ENCODE measurements at places on chromosomes 2 and 18.

DNA sequence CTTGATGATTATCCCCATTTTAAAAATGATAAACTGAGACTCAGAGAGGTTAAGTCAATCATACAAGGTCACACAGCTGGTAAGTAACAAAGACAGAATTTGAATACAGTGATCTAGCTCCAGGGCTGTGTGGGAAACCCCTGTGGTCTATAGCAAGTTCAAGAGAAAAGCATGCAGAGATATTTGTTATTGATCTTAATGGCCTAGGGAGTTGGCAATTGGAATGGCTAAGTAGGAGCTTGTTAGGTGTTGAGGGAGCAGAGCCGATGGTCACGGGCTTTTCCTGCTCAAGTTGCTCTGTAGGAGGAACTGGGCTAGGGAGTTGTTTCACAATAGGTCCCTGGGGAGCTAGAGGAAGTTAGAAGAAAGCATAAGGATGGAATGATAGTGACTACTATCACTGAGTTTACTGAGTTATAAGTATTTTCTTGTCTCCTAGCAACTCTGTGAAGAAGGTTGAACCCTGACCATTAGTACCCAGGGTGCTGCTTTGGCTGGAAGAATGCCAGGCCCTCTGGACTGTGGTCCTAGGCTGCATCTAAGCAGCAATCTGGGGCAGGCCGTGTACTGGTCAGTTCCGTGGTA, 30.0 kb downstream of the RNF125 start:
- DNase-seq, result no peak

DNA sequence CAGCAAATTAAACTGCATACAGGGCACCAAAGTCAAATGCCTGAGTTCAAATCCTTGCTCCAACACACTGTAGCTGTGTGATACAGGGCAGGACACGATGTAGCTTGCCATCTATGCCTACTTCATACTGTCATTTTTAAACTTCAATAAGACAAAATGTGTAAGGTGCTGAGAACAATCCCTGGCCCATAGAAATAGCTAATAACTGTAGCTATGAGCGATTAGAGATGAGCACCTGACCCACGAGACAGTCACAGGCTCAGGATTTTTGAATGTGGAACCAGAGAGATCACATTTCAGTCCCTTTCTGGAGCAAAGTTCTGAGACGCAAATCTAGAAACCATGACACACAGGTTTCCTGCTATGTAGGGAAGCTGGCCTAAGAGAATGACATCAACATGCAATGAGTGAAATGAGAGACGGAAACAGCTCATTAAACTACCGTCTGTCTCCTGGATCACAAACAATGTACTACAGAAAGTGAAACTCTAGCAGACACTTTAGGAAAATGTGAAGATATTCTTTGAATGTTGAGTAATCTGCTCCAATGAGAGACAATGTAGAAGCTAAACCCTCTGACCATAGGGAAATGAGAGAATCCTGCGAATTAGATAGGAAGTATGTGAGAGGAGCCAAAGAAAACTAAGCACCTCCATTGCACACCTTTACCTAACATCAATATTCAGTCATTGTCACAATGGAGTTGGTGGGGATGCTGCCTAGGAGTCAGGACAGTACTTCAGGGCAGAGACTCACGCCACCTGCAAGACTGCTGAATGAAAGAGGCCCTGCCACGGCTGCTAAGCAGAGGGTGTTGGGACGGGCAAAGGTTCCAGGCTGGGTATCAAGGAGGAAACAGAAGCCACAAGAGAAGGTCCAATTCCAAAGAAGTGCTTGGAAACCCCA, 25.5 kb downstream of the B4GALT6 start:
- DNase-seq, result no peak

- no peak for DNase-seq
These were observed at the start of gene KCNJ13 for GRCh38 chr2:232776435-232776834. Gene KCNJ13, minus strand, starts transcription at chr2:232776565. Its CDS starts 5,203 bp downstream, at chr2:232771362.

- no peak for DNase-seq
These were observed 27.9 kb downstream of the AOX1 start for GRCh38 chr2:200613692-200614091.

GRCh38 chr18:58668897-58669296, 2.4 kb upstream of the MALT1 start:
- no peak for DNase-seq

GRCh38 chr2:210250622-210251021, 25.4 kb upstream of the ACADL start:
- no peak for DNase-seq

- peak; percentile 76 for DNase-seq
These were observed 3.2 kb upstream of the DDX1 start for GRCh38 chr2:15588329-15588919.

DNA sequence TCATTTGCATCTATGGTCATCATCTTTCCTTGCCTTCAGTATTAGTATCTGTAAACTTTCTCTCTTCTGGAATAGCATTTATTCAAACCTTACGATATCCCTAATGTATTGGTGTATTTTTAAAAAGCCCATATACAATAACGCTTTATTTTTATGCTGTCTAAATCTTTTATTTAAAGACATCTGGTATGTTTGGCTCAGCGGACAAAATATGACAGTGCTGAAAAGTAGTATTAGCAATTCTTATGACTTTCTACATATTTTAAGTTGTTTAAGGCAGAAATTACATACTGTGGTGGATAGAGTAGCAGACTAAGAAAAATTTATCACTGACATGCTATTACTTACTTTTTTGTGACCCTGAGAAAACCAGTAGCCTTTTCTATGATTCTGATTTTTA, 41.8 kb upstream of the SLC4A10 start:
- DNase-seq, result no peak

GRCh38 chr2:70144443-70145143, 46.2 kb downstream of the C2orf42 start:
- no peak for DNase-seq

- no peak for DNase-seq
These were observed 978.1 kb upstream of the CDH2 start for GRCh38 chr18:29154758-29155725.

GRCh38 chr2:164976301-164976700, 21.0 kb upstream of the SLC38A11 start:
- no peak for DNase-seq

GRCh38 chr18:79392226-79392625, 3.5 kb upstream of the NFATC1 start:
- no peak for DNase-seq

DNA sequence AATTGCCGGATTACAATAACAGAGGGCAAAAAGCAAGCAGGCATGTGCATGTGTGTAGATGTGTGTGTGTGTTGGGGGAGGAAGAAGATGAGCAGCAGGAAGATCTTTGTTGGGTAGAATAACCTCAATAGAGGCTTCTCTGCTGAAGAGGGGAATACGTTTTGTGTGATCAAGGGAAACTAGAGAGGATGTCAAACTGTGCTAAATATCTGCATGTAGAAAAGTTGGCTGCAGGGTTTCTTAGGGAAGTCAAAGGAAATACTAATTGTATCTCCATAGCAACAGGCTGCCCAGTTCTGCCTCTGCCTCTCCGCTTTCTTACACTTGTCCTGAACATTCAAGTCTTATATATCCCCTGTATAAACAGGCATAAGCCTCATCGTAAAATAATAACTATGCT, 190.1 kb upstream of the RND3 start:
- no peak for DNase-seq

GRCh38 chr2:176193048-176193447, 4.6 kb downstream of the HOXD1 start:
- no peak for DNase-seq

- DNase-seq, result peak; percentile 9
These were observed 20.7 kb upstream of the DNAH6 start for GRCh38 chr2:84495539-84496146.

GRCh38 chr2:45282646-45283045, 273.4 kb upstream of the SIX2 start:
- no peak for DNase-seq

DNA sequence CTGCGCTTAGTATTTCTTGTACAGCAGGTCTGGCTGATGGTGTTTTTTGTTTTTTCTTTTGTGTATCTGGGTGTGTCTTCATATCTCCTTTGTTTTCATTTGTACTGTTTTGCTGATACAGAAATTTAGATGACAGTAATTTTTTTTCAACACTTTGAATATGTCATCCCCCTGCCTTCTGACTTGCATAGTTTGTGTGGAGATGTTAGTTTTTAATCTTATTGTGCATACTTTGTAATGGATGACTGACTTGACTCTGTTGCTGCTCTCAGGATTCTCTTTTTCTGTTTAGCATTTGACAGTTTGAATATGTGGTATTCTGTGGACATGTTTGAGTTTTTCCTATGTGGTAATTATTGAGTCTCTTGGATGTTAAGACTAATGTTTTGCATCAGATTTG, 161.3 kb downstream of the ZNF407 start:
- no peak for DNase-seq

DNA sequence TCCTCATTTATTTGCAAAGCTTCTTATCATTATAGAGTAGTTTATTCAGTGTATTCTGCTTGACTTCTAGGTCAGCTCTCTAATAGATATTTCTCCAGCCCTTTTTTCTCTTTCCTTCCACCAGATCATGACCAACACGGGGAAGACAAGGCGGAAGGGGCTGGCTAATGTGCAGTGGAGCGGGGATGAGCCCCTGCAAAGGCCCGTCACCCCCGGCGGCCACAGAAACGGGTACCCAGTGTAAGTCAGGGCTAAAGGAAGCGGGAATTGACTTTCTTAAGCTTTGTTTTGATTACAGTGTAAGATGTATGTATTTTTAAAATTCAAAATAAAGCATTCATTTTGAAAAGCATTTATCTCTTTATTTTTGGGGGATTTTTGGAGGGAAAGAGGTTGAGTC, 50.7 kb upstream of the B3GNT7 start:
- no peak for DNase-seq

DNA sequence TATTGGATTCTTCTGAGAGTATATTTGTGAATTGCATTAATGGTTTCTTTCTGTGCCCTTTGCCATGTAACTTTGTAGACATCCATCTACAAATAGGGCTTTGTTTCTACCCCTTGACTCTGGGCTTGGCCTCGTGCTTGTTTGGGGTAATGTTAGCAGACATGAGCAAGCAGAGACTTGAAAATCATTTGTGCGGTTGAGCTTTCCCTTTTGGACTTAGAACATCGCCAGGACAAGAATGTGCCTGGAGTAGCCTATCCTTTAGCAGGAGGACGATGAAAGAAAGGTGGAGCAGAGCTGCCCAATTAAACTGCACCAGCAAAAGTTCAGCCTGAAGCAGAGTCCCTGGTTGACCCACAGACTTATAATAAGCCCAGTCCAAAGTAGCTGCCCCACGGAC, 785.9 kb downstream of the EPHA4 start:
- DNase-seq, result no peak

DNA sequence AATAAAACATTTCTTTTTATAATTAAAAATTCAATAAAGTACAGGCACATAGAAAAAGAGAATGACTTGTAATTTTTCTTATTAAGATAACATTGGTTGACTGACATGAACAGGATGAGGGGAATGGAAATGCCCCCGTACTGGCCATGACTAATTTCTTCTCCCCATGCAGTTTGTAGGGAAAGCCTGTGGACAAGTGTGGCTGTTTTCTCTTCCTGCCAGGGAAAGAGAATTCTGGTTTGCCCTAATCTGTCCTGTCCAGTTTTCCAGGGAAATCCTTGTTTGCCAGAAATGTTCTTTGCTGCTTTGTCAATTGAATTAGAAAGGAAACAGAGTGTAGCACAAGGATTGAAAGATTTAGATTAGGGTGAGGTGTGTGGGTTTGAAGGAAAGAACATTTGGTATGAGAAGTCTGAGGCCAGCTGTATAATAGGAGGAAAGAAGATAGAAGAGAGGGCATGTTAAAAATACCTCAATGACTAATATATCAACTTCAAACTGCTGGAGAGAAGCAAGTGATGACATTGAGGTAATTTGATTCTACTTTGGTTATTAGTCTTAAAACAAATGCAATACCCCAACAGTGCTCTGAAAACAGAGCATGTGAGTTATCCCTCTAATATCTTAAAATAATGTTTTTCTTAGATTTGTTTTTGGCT, 593.9 kb upstream of the ZNF804A start:
- DNase-seq, result no peak

- no peak for DNase-seq
These were observed 23.7 kb downstream of the TRAF3IP1 start for GRCh38 chr2:238344035-238344434.

GRCh38 chr2:232973796-232974195, 39.3 kb downstream of the NGEF start:
- no peak for DNase-seq

DNA sequence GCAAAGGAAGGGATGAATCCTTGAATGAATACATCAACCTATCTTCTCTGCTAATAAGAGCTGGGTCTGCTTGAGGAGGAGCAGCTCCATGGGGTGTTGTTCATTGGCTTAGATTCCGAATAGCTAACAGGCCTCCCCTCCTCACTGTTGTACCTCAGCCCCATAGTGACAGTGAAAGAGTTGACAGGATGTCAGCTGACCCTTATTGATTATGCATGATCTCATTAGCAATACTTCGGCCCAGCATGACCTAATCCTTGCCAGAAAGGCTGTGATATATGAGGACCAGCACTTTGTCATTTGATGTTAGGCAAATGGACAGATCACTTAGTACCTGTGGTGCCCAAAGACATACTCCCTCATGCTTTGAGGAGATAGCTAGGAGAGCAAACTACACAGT, 1333.7 kb upstream of the CELF4 start:
- no peak for DNase-seq

DNA sequence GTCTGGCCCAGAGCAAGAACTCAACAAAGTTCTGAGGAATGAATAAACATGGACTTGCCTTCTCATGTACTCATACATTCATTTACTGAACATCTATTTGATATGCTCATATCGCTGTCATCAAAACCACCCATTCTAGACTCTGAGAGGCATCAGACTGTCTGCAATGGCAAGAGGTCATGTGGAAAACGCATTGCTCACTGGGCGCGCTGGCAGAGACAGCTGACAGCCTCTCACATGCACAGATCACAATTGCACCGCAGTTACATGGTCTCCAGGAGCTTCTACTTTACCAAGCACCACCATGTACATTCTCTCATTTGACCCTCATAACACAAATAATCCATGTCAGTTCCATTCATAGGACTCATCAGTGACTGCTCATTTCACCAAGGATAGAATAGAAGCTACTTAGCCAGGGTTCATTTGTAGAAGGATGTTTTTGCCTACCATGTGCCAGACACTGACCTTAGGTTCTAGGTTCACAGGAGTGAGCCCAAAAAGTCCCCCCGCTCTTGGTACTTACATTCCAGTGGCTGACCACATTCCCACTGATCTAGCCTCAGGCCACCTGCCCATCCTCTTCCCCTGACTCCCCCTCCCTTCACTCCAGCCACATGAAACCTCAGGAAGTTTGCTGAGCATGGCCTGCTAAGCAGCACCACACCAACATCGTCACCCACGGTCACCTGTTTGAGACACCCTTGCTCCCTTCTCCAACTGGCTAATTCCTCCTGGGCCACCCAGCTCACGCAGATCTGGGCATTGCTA, 6.1 kb downstream of the FAM124B start:
- no peak for DNase-seq

DNA sequence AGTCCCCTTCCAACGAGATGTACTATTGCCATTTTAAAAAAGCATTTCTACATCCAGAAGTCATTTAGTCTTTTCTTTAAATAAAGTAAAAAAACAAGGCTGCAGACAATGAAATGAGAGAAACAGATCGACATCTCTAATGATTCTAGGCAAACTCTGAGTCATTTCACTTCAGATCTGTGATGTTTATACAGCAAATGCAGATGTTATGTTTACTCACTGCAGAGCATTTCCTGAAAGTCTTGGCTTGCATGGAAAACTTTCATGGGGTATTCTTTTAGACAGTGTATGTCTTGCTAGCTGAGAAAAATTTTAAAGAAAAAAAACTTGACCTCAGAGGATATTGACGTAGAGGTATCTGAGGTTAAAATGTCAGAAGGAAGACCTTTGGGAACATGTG, 797.4 kb downstream of the CNTNAP5 start:
- DNase-seq, result no peak

- DNase-seq, result no peak
These were observed 39.3 kb upstream of the ELAC1 start for GRCh38 chr18:50928551-50928950.

Data from hematopoietic multipotent progenitor cell treated with erythropoietin and hydrocortisone succinate and interleukin-3 and kit ligand, for 15 days (in vitro differentiated cells).